ENCODE measurements at places on chromosomes 16 and 17. TPM values are rescaled to one million over a fixed set of nuclear protein-coding genes. Genes with fewer than 3 reads are reported as not detected.

Gene GABARAP
- 813 TPM for total RNA-seq

Gene CPNE2
- total RNA-seq = 42.1 TPM

Gene TAC4
- not detected for total RNA-seq

Gene THUMPD1
- 22.2 TPM for total RNA-seq

Gene ZDHHC1
- 5.9 TPM for total RNA-seq

Gene MLYCD
- 1.9 TPM for total RNA-seq

Gene KIF18B
- total RNA-seq = 39.9 TPM

Gene KRTAP3-2
- total RNA-seq = not detected

Gene TSC2
- 37.1 TPM for total RNA-seq

Gene C16orf46
- 0.87 TPM for total RNA-seq

Gene TP53TG3C
- not detected for total RNA-seq

Gene SLC6A2
- not detected for total RNA-seq

Gene CACNG1
- 0.37 TPM for total RNA-seq

Gene CASKIN2
- total RNA-seq = 12.1 TPM

Gene GCGR
- total RNA-seq = 0.35 TPM

Gene GP2
- total RNA-seq = not detected

Gene HEXIM1
- total RNA-seq = 43.1 TPM

Gene OR1A1
- total RNA-seq = not detected

Gene QPRT
- total RNA-seq = 0.90 TPM

Gene SLC38A8
- not detected for total RNA-seq

Gene C17orf78
- not detected for total RNA-seq

Gene CA7
- total RNA-seq = not detected

Gene TRPV3
- total RNA-seq = 0.30 TPM

Gene CCDC144A
- 1.3 TPM for total RNA-seq

Gene ACSM2A
- total RNA-seq = not detected
